ENCODE measurements at places on chromosomes 4 and X.

GRCh38 chrX:10326578-10326977 is 169.8 kb downstream of the CLCN4 start:
- DNase-seq = no peak

DNA sequence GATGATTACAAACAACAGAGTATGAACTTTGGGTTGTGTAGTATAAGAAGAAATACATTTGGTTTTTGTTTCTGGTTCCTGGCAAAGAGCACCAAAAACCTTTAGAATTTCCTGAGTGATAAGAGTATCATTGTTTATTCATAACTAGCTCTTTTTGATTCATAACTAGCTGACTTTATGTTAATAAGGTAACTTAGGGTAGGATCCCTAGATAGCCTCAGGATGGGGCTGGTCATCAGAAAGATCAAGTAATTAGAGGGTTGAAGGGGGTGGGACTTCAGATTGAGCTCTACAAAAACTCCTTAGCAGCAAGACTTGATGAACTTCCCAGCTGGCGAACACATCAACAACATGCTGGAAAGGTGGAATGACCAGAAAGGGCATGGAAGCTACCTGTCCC is 166.5 kb downstream of the SCFD2 start:
- no peak for DNase-seq

DNA sequence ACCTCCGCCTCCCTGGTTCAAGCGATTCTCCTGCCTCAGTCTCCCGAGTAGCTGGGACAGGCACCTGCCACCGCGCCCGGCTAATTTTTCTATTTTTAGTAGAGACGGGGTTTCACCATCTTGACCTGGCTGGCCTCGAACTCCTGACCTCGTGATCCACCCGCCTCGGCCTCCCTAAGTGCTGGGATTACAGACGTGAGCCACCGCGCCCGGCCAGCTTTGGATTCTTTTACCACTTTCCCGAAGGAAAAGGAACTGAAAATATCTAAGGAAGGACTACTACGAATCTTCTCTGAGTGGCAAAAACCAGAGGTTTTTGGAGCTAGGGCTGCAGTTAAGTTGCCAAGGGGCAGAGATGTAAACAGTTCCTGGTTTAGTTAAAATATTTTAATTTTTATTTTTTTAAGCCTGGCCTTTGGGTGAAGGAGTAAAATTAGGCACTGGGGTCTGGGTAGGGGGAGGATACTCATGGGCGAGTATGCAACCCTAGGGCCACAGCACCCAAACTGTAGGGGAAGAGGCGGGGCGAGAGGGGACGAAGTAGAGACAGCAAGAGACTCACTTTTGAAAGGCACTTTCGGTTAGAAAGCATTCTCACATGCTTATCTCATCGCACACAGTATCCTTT is 525 bp upstream of the CISD2 start:
- no peak for DNase-seq

DNA sequence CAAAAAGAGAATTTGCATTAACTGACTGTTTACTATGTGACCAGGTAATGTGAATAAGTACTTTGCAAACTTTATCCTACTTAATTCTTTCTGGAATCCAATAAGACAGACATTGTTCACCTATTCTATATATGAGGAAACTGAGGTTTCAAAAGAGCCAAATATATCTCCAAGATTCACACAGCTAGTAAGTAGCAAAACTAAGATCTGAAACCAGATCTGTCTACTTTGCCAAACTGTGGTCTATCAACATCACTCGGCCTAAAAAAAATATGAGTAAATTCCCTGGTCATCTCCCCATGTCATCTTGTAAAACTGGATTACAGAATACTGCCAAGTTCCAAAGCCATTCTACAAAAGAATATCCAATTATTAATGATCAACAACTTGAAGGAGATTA is 52.8 kb downstream of the ANAPC10 start:
- DNase-seq = no peak

DNA sequence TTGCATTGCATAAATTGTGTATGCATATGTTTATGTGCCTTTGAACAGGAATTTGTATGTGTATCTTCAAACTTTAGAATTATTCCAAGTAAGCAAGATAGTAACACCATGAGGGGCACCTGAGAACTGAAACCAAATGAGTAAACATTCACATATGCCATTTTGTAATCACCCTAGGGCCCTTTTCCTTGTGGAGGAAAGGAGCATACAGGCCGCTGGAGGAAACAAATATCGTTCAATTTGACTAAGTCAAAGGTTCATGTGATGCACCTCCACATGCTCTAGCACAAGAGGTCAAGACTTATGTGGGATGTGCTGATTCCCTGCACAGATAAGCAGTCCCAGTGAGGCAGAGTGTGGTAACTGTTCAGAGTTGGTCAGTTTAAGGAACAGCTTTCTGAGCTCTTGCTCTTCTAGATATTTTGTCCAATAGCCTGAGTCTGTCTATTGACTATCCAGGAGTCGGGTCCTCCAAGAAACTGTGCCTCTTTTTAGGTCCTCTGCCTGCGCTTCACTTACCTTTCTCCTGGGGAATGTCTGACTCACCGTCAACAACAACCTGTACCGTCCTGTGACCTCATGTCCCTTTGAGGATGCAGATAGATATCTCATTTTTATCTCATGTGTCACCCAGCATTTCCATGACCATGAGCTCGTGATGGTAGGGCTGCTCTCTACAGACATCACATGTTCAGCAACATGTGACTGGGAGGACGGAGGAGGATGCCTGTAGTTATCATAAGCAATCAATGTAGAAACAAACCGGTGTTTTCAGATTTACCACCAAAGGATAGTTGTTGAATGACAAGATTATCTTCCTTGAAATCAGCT is 196.9 kb downstream of the NWD2 start:
- DNase-seq = no peak

DNA sequence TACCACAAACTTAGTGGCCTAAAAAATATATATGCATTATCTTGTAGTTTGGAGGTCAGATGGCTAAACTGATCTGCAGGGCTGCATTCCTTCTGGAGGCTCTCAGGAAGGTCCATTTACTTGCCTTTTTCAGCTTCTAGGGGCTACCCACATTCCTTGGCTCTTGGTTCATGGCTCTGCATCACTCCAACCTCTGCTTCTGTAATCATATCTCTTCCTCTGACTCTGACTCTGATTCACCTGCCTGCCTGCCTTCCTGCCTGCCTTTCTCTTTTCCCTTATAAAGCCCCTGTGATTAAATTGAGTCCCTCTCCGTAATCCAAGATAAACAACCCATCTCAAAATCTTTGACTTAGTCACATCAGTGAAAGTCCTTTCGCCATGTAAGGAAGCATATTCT is 25.0 kb upstream of the FRMPD4 start:
- no peak for DNase-seq

DNA sequence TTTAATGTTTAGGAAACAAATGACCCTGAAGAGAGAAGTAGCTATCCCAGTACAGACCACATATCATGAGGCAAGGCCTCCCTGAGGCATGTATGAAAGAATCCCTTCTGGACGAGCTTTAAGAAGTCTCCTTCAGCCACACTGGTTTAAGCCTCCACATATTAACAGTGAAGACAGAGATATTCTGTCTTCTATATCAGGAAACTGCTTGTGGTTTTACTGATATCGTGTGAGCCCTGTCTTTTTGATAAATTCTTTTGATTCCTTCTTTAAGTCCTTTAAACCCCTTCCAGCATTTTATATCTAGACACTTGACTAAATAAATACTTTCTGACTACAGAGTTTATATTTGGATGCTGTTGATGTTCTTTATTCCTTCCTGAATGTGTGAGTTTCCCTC is 45.9 kb upstream of the GPC4 start:
- DNase-seq = no peak

GRCh38 chrX:34365471-34365870 is 233.4 kb upstream of the FAM47A start:
- no peak for DNase-seq

DNA sequence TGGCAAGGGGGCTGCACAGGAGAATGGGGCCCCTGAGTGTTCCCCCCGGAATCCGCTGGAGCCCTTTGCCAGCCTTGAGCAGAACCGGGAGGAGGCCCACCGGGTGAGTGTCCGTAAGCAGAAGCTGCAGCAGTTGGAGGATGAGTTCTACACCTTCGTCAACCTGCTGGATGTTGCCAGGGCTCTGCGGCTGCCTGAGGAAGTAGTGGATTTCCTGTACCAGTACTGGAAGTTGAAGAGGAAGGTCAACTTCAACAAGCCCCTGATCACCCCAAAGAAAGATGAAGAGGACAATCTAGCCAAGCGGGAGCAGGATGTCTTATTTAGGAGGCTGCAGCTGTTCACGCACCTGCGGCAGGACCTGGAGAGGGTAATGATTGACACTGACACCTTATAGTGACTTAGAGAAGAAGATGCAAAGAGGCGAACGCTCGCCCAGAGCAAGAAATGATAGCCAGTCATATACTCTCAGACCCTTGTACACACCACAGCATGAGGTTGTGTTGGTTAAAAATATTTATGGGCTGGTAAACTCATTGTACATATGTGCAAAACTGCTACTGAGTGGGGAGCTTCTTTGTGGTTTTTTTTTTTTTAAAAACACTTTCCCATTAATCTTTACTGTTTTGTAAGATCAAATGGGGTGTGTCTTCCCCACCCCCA is 52.5 kb downstream of the JADE1 start:
- no peak for DNase-seq

- no peak for DNase-seq
Observed at GRCh38 chr4:55012363-55013230, 112.8 kb downstream of the KDR start.

- DNase-seq = no peak
Observed at GRCh38 chrX:67500617-67501016, 43.2 kb upstream of the AR start.

DNA sequence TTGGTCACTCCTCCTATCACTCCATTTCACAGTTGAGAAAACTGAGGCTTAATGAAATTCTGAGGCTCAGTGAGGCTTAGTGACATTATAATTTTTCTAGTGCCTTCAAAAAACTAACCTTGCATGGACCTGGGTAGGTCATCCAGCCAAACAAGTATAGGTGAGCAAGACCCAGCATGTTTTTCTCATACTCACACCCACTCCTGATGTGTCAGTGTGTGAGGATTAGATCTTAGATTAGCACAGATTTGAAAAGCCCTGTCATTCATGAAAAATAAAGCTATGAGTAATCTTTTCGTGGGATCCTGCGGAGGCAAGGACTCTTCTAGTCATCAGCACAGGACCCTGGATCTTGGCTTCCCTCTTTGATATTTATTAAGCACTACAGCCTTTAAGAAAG is 146.7 kb downstream of the CHIC2 start:
- DNase-seq = no peak

GRCh38 chr4:132203618-132204017 is 945.5 kb upstream of the PCDH10 start:
- DNase-seq = no peak

GRCh38 chr4:25966171-25966570 is 52.2 kb downstream of the SMIM20 start:
- no peak for DNase-seq

GRCh38 chr4:53119680-53120079 is 246.2 kb downstream of the SCFD2 start:
- no peak for DNase-seq

DNA sequence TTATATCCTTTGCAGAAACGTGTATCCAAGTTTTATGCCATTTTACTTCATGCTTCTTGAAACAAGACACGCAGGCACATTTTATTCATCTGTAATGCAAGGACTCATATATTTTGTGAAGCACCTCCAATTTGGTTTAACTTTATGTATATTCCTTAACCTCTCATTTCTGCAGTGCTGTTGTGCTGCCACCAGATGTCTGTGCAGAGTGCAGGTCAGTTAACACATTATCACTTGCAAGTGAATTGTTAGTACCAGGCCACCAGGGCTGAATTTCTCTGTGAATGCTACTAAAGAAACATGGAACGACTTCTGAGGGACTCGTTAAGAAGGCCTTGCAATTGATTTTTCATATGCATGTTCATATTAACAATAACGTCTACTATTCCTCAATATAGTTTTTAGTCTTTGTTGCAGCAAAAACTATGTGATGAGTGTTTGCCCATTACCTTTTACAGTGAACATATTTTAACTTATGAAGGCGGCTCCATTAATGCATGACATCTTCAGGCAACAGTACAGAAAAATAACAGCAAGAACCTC is 770.3 kb downstream of the NLGN4X start:
- no peak for DNase-seq

GRCh38 chr4:32560306-32560705 is 1840.1 kb downstream of the PCDH7 start:
- DNase-seq = no peak

GRCh38 chr4:138051157-138051556 is 191.0 kb downstream of the SLC7A11 start:
- no peak for DNase-seq

DNA sequence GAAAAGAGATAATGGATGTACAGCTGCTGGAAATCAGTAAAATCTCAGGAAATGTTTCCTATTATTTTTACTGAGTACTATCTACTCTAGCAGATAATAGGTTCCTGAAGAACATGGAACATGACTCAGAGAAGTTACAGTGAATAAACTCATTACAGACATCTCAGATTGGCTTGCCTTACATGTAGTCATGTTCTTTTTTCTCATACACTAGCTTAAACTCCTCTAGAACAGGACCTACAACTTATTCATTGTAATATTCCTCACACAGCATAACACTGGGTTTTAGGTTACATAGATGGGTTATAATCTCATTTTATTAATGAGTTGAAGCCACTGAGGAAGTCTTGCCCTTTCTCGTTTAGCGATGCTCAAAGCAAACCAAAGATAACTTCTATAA is 86.9 kb upstream of the BMP2K start:
- DNase-seq = no peak

DNA sequence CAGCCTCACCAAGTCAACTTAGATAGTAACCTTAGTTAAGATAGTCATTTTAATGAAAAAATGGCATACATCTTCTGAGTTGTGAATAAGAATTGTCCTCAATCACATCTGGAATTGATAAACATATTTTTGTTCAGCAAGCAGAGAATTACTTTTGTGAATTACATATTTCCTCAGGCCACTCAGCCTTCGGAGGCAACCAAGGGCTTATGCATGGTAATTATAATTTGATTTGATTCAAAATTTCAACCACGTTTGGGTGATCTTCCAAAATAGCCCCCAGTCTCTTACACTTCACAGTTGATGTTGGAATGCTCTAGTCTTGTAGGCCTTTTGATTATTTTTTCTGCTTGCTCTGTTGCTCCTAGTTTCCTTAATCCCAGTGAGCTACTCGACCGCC is 63.4 kb downstream of the GALNTL6 start:
- DNase-seq = no peak

GRCh38 chr4:121541696-121542095 is 155.1 kb downstream of the ANXA5 start:
- no peak for DNase-seq

DNA sequence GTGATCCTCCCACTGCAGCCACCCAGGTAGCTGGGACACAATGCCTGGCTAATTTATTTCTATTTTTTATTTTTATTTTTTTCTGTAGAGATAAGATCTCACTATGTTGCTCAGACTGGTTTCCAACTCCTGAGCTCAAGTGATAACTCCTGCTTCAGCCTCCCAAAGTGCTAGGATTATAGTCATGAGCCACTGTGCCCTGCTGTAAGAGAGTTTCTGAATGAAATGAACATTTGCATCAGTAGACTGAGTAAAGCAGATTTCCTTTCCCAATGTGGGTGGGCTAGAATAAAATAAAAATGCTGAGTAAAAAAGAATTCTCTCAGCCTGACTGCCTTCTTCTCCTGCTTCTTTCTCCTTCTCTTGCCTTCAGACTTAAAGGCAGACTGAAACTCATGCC is 555.4 kb upstream of the PITX2 start:
- no peak for DNase-seq
